Left renal pelvis (tissue), 4 donors: ENCODE measurements at places on chromosomes 1 and 21.

DNA sequence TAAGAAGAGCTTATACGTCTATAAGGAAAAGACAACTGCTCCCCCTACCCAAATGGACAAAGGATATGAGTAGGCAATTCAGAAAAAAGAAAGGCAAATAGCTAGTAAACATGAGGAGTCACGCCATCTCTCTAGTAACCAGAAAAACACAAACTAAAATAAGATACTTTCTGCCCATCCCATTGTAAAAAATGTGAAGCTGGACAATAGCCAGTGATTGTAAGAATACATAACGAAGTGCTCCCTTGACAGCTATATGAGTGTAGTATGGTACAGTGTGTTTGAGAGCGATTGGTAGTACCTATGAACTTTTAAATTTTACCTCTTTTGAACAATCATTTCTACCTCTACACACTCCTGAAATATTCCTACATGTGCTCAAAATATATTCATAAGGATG, 7.5 kb upstream of the GJA8 start:
- DNase-seq, result no peak

DNA sequence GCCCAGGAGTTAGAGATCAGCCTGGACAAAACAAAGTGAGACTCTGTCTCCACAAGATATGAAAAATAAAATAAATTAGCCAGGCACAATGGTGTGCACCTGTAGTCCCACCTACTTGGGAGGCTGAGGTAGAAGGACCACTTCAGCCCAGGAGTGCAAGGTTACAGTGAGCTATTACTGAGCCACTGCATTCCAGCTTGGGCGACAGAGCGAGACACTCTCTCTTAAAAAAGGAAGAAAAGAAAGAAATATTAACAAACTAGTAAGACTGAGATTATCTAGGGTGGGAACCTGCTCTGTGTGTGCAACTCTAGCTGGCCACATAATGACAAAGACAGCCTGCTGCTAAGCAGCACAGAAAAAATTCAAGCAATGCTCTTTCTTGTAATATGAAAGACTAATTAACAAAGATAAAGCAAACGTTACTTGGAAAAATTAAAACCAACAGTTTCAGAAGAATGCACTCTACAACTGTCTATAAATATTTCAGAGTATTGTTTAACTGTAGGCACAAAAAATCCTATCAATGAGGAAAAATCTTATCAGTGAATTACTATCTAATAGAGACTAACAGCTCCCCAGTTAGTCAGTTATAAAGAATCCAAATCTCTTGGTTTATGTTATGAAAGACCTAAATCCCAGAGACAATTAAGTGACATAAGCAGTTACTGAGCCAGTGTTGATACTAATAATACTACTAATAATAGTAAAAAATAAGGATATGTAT, 74.5 kb downstream of the ENAH start:
- DNase-seq, result no peak

DNA sequence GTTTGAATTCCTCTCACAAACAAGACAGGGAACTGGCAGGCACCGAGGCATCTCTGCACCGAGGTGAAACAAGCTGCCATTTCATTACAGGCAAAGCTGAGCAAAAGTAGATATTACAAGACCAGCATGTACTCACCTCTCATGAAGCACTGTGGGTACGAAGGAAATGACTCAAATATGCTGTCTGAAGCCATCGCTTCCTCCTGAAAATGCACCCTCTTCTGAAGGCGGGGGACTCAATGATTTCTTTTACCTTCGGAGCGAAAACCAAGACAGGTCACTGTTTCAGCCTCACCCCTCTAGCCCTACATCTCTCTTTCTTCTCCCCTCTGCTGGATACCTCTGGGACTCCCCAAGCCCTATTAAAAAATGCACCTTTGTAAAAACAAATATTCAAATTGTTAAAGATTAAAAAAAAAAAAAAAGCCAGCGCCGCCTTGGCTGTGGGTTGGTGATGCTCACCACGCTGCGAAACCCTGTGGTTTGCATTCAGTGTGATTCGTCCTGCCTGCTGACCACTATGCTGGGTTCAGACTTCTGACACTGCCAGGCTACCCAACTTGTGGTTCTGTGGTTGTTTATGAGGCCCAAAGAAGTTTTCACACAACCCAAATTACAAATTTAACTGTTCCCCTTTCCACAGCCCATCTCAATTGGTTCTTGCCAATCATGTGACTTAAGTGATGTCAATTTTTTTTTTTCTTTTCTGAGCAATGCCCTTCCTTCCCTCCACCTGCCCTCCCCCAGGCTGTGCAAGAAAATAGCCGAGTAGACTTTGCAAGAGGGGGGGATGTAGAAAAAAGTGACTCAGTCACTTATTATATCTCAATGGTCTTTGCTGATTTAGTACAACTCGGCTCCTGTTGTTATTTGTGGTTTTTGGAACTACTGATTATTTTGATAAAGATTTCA, at the start of gene RUNX1:
RUNX1 (minus strand) TSS at position 597 of the 912 bp plus-strand sequence.
- no peak for DNase-seq

- no peak for DNase-seq
Observed at GRCh38 chr1:175287377-175287776, 94.8 kb upstream of the KIAA0040 start.

- DNase-seq, result no peak
Observed at GRCh38 chr21:17660862-17661261, 48.2 kb upstream of the BTG3 start.

DNA sequence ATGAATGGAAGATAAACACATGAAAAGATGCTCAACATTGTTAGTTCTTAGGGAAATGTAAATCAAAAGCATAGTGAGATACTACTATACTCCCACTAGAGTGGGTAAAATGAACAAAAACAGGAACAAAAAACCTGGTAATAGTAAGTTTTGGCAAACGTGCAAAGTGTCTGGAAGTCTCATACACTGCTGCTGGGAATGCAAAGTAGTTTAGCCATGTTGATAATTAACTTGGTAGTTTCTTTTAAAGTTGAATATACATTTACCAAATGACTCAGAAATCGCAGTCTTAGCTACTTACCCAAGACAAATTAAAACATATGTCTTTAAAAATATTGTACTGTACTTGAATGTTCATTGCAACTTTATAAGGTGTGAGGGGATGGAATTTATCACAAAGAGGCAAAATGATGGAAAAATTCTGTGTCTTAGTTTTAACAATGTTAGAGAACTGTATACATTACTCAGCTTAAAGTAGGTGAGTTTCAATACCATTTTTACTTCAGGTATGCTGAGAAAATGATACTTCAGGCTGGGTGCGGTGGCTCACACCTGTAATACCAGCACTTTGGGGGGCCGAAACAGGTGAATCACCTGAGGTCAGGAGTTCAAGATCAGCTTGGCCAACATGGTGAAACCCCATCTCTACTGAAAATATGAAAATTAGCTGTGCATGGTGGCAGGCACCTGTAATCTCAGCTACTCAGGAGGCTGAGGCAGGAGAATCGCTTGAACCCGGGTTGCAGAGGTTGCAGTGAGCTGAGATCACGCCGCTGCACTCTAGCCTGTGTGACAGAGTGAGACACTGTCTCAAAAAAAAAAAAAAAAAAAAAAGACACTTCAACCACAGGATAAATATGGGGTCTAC, 102.3 kb downstream of the PDE4B start:
- DNase-seq, result no peak

GRCh38 chr21:46397993-46398392, 60.7 kb upstream of the DIP2A start:
- DNase-seq, result no peak

DNA sequence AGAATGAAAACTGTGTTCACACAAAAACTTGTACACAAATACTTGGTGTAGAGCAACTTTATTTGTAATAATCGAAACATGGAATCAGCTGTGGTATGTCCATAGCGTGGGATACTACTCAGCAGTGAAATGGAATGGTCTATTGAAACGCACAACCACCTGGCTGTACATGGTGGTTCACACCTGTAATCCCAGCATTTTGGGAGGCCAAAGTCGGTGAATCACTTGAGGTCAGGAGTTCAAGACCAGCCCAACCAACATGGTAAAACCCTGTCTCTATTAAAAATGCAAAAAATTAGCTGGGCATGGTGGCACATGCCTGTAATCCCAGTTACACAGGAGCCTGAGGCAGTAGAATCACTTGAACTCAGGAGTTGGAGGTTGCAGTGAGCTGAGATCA, 356.8 kb downstream of the RYR2 start:
- no peak for DNase-seq

DNA sequence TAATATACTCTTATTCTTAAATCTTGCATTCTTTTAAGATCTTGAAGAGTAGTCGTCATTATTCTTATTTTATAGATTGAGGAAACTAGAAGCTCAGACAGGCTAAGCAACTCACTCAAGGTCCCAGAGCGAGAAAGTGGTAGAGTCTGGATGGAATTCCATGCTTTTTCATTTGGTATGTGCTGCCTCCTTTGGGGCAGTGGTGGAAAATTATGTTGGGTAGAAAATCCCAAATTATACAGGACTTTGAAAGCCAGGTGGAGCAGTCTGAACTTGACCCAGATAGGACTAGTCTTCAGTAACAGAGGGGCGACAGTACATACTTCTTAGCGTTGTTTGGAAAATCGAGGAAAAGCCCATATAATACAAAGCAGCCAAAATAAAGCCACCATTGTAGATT, 205.6 kb downstream of the ATG4C start:
- no peak for DNase-seq

DNA sequence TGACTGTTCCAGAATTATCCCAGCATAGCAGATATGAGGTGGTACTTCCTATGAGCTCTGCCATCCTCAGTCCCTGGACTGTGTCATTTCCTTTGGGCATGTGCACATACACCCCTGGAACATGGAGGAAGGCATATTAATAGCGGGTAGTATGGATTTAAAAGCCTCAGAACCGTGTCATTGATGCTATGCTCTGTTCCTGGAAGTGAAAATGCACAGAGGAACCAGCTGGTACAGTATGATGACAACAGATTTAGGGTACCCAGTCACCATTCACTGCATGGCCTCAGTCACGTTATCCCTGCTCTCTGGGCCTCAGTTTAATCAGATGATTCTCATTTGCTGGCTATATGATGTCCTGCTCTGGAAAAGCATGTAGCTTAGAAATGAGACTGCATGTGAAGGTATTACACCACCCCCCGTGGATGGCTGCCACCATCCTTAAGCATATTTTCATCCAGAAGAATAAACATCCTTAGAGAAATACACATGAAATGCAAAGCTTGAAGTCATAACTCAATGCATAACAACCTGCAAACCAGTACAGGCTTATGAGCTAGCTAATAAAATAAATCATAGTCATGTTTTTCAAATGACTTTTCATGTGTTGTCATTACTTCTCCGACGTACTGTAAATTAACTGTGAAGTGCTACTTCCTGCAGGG, 37.8 kb downstream of the SETD4 start:
- DNase-seq, result no peak

- no peak for DNase-seq
Observed at GRCh38 chr1:15876357-15877055, 29.0 kb downstream of the SPEN start.

GRCh38 chr1:227330279-227331076, 12.2 kb upstream of the CDC42BPA start:
- DNase-seq, result no peak

DNA sequence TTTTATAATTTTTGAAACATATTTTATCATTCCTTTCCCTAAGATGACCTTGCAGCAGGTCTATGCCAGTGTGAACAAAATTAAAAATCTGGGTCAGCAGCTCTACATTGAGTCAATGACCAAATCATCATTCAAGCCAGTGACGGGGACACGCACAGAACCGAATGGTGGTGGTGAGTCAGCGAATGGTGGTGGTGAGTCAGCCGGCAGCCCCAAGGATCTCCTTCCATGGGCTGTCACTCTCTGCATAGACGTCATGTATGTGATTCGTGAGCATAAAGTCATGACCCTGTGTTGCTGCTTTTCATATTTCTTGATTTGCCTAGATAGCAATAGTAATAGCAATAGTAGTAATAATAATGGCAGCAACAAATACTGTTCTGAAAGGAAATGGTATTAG, 26.3 kb downstream of the PER3 start:
- DNase-seq, result no peak

- no peak for DNase-seq
Observed at GRCh38 chr1:154714052-154714623, 106.2 kb upstream of the ADAR start.

DNA sequence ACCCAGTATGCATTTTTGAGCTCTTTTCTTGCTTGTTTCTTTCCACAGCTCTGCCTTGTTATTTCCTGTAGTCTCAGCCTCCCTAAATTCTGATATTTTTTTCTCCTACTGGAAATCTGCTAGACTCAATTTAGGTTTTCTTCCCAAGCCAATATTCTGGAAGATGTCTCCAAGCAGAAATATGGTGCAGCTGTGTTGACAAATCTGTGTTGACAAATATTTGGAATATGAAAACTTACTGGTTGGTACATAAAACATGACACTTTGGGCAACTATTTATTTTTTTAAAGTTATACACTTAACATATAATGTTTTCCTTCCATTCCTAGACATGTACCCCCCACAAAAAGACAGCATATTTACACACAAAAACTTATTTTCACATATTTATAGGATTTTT, 1048.4 kb downstream of the NCAM2 start:
- no peak for DNase-seq

GRCh38 chr1:236165238-236165981, 23.1 kb downstream of the GPR137B start:
- no peak for DNase-seq

DNA sequence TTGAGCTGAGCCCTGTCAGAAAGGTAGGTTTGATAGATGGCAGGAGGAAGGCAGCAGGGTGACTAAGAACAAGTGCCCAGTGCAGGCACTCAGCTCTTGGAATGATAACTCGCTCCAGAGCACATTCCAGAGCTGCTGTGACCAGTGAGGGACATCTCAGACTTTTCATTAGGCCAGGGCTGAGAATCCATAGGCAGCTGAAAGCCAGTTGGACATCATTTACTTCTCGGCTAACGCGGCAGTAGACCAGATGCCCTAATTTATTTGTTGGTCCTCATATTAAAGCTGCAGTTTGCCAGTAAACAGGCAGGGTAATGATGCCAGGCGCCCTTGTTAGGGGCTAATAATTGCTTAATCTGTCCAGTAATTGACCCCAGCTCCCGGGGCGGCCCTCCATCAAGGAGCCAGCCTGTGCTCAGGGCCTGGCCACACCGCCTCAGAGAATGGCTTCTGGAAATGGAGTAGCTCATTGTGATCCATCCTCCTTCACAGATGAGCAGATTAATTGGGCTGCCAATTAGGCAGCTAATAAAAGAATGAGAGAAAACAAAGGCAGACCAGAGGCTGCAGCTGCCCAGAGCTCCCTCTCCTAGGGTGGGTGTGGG, 122.0 kb downstream of the BEND5 start:
- no peak for DNase-seq

- no peak for DNase-seq
Observed at GRCh38 chr1:116674011-116674531, 6.5 kb upstream of the IGSF3 start.
